Central memory CD8-positive, alpha-beta T cell (primary cell): ENCODE measurements at places on chromosomes 3 and 15.

DNA sequence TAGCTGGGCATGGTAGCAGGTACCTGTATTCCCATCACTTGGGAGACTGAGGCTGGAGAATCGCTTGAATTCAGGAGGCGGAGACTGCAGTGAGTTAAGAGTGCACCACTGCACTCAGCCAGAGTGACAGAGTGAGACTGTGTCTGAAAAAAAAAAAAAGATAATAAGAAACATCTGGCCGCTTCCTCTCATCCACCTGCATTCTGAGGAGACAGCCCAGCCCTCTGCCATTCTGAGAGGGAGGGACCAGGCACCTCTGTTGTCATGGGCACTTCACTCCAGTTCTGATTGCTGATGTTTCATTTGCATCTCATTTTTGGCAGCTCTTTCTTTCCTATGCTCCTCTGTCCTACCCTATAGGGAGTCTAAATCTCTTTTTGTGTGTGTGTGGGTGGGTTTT lies 36.4 kb upstream of the GSK3B start:
- DNase-seq, result no peak

DNA sequence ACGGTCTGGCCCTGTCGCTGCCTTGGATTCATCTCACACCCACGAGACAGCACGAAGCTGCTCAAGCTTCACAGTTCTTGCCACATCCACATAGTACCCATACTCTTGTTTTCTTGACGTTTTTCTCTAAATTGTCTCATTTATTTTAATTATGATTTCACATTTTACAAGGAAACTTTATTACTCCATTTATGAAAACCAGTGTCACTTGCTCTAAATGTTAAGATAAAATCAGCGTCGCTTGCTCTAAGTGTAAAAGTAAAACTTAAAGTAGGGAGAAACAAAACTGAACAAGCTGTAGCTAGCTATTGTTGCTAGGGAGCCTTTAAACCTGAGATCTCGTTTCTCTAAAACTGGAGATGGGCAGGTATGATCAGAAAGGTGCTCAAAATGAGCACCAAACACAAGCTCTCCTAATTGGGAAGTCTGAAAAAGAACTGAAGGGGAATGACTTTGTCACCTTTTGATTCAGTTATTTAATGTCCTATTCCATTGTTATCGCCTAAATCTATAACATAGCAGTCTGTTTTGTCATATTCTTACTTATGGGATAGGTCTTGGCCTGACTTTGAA lies 680 bp downstream of the IFT122 start:
- DNase-seq, result no peak

- no peak for DNase-seq
These were observed 164.4 kb upstream of the TOPAZ1 start for GRCh38 chr3:44077267-44077666.

GRCh38 chr3:4113811-4114522 lies 189.2 kb upstream of the SETMAR start:
- DNase-seq, result no peak

DNA sequence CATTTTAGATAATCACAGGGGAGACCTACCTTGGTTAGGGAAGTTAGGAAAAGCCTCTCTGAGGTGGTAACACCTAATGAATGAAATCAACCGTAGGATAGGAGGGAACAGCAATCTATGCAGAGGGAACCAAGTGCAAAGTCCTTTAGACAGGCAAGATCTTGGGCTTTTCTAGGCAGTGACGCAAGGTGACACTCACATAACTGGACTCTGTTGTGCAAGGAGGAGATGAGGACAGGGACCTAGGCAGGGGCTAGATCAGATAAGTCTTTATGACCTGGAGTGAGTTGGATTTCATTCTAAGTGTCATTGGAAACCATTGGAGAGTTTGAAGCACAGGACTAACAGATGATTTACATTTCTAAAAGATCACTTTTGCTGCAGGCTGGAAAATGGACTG lies 4.6 kb upstream of the LMOD3 start:
- DNase-seq, result no peak
